Ascending aorta (tissue), 2 donors: ENCODE measurements at places on chromosomes 5 and 9.

GRCh38 chr9:99873943-99874584, 32.4 kb upstream of the STX17 start:
- DNase-seq = no peak

DNA sequence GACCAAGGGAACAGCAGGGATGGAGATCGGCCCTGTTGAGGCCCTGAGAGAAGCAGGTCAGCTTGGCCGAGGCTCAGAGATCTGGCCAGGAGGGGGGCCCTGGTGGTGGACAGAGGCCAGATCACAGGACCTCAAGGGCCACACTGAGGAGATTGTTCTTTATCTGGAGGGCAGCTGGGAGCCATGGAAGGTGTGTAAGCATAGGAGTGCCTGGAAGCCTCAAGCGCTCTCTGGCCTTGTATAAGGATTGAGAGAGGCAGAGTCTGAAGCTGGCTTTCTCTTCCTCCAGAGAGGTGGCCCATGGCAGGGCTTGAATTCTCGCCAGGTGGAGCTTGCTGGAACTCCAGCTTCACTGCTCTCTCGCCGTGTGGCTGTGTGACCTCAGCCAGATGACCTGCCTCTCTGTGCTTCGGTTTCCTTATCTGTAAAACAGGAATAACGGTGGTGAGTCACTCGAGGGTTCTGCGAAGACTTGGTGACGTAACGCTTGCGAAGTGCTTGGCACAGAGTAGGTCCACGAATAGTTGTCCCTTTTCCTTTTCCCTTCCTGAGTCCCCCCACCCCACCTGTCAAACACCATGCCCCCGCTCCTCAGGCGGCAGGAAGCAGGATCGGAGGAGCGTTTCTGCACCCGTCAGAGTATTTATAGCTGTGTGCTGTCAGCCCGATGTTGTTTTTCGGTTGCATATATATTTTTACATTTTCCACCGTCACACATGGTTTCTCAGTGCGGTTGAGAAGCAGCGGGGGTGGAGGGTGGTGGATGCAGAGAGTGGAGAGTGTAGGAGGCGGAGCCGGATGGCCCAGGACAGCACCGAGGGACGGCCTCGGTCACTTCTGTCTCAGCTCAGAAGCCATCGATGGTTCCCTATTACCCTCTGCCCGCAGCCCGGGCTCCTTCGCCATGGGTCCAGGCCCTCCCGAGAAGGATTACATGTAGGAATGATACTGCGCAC, 17.0 kb upstream of the CRB2 start:
- DNase-seq = no peak

- no peak for DNase-seq
Observed at GRCh38 chr9:96232539-96233241, 69.3 kb downstream of the HSD17B3 start.

DNA sequence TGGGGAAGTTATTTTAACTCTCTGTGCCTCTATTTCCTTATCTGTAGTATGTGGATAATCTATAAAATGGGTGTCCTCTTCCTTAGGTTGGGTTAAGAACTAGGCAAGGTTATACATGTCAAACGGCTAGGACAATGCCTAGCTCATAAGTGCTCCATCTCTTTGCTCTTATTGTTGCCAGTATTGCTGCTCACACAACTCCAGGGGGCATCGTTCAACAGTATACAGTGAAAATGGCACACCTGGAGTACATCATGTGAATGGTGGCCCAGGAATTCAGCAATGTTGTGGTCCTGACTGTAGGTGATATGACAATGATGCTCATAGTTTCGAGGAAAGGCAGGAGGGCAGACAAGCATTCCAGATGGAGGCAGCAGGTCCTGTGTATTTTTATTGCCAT, 30.1 kb downstream of the SLIT3 start:
- DNase-seq = no peak

- DNase-seq = no peak
Observed at GRCh38 chr5:15388866-15389265, 111.1 kb upstream of the FBXL7 start.

DNA sequence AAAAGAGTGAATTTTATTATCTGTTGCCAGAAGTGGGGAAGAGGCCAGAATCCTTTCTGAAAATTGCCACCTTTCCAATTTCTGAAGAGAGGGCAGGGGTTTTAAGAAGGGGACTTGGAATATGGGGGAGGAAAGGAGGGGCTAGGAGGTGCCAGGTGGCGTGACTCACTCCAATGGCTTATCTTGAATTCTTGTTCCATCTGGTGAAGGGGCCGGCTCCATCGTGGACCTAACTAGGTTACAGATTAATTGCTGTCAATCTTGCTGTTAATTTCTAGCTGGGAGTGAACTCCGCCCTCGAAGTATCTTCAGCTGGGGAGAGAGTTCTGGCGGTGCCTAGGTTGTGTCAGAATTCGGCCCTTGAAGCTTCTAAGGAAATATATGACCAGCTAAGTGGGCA, 138.7 kb downstream of the YTHDC2 start:
- no peak for DNase-seq

- no peak for DNase-seq
Observed at GRCh38 chr5:122221857-122222256, 90.2 kb upstream of the SNCAIP start.

GRCh38 chr5:90174236-90174635, 235.3 kb downstream of the CETN3 start:
- no peak for DNase-seq

DNA sequence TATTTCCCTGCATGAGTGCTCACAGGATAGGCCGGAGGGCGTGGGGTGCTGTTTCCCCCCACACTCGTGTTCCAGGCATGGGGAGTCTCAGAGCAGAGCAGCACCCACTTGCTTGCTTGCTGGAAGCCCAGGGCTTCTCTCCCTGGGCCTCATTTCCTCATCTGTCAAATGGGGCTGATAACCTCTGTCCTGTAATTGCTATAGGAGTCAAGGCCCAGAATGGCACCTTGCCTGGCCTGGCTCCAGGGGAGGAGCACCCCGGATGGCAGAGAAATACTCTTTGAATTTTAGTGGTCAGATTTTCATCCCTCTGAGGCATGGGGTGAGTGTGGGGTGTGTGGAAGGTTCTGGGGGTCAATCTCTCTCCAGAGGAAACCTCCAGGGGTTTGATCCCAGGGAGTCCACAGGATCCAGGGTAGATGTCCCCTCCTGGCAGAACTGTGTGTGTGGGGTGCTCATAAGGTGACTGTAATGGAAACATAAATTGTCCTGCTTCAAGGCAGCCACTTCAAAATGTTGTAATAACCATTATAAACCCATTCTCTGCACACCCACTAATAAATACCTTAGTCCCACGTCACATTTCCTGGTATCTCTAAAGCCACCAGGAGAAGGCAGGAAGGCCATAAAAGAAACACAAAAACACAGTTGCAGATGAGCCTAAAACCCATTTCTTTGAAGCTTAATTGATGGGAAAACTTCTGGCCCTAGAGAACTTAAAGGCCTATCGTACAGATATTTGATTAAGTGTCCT, 272.2 kb downstream of the FSTL4 start:
- DNase-seq = no peak

GRCh38 chr5:135047347-135047695, 13.3 kb upstream of the PITX1 start:
- DNase-seq = no peak

DNA sequence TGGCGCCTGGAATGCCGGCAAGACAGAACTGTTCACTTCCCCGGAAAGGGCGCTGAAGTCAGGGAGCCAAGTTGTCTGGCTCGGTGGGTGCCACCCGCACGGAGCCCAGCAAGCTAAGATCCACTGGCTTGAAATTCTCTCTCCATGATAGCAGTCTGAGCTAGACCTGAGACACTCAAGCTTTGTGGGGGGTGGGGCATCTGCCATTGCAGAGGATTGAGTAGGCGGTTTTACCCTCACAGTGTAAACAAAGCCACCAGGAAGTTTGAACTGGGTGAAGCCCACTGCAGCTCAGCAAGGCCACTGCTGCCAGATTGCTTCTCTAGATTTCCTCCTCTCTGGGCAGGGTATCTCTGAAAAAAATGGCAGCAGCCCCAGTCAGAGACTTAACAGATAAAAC, 277.4 kb downstream of the SLCO4C1 start:
- DNase-seq = no peak

GRCh38 chr9:134854541-134854981, 26.0 kb upstream of the FCN2 start:
- no peak for DNase-seq

- DNase-seq = no peak
Observed at GRCh38 chr9:115978091-115978490, 175.5 kb upstream of the PAPPA start.

DNA sequence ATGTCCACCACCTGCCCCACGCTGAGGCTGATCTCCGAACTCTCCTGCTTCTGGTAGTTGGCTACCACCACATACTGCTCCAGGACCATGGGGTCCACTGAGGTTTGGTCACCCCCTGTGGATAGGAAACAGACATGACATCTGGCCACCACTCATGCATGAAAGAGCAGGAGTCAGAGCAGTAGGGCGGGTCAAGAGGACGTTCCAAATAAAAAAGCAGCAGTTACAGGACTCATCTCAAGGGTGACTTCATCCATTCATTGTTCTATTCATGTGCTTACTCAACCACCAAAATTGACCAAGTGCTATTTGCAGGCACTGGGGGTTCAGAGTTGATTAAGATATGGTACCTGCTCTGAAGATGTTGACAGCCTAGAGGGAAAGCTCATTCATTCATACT, 79.2 kb upstream of the UBTD2 start:
- no peak for DNase-seq

DNA sequence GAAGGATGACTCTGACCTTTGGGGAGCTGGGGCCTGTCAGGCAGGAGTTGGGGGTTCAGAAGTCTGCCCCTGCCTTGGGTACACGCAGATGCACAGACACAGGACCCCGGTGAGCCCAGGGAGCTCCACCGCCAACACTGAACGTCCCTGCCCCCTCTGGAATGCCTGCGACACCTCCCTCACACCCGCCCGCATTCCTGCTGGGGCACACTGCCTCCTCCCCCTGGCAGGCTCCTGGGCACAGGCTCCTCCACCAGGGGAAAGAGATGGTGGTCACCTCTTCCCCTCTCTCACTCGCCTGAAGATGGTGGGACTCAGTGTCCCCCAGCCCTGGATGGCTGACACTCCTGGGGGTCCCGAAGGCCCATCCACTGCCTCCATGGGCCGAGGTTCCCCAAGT, 12.0 kb downstream of the CRB2 start:
- no peak for DNase-seq

DNA sequence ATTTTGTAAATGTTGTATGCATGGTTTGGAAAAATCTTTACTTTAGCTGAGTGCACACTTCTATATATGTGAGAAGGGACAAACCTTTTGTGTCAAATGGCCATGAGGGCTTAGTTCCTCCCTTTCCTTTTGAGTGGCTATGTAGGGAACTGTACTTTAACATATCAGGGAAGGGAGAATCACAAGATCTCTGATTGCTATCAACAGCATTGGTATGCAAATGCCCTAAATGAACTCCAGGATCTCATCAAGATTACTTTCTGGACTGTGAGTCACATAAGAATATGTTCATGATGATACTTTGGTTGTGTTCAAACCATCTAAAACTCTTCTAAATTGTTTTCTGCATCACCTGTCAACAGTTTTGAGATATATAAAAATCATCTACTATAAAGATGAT, 31.2 kb upstream of the MROH2B start:
- no peak for DNase-seq

GRCh38 chr5:620152-620551, 8.0 kb downstream of the CEP72 start:
- no peak for DNase-seq

DNA sequence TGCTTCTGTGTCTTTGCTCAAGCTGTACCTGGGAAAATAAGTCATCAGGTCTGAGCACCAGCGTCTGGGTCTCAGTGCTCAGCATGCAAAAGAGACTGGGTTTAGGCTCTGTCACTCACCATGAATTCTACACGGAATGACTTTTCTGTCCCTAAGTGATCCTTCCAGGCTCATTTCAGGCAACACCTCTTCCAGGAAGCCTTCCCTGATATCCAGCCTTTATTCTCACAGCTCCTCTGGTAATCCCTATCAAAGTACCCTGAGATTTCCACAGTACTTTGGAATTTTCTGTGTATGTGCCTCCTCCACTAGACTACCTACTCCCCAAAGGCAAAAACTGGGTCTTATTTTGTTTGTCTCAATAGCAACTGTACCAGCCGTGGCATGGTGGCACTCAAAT, 92.7 kb upstream of the BOD1 start:
- no peak for DNase-seq

DNA sequence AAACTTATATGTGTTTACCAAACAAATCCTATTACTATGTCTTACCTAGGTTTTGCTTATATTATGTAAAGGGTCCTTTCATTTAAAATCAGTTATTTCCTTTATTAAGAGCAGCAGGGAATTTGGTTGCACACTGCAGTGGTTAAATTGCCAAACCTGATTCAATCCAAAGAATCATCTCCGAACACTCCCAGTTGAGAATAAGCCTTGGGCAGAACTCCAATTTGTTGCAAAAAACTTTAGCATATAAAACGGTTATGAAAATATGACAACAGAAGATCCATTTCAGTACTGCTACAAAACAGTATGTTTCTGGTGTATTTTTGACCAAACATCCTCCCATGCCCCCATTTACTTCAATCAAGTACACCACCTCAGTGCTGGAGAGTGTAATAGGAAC, 587.0 kb upstream of the GRAMD2B start:
- no peak for DNase-seq

DNA sequence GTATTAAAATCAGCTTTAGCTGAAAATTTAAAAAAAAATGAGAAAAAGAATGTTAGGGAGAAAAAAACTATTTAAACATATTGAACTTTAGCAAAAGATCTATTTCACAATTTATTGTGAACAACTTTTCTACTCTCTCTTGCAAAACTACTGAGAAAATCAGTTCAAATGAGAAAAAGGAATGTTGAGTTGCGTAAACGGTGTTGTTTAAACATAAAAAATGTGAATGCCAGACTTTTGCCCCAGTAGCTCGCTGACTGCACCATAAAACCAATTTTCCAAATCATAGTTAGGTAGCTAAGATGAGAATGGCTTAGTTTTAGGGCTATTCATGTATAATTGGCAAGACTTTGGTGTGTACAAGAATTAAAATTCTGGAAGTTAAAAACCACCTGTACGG, 13.4 kb upstream of the RAD23B start:
- no peak for DNase-seq

DNA sequence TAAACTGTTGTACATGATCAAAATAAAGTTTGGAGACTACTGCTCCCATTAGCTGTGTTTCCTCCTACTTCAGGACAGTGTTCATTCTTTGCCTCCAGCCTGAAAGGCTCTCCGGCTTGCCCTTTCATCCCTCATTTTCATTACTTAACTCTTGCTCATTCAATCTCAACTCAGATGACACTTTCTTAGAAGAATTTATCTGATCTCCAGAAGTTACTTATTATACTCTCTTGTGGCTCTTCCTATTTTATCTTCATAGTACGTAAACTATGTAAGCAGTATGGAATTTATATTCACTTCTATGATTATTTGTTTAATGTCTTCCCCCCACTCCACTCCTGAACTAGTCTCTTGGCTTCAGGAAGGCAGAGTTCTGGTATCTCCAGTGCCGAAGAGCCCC, 1737.9 kb upstream of the C9orf72 start:
- DNase-seq = no peak
